Left hindlimb (tissue), 1 donor: ENCODE measurements at places on chromosomes 7 and 10.

- no peak for DNase-seq
Measured at GRCh38 chr10:103847909-103848468, 7.4 kb downstream of the SH3PXD2A start.

- DNase-seq = peak; percentile 77
Measured at GRCh38 chr10:91034494-91035159, 113.7 kb upstream of the ANKRD1 start.

DNA sequence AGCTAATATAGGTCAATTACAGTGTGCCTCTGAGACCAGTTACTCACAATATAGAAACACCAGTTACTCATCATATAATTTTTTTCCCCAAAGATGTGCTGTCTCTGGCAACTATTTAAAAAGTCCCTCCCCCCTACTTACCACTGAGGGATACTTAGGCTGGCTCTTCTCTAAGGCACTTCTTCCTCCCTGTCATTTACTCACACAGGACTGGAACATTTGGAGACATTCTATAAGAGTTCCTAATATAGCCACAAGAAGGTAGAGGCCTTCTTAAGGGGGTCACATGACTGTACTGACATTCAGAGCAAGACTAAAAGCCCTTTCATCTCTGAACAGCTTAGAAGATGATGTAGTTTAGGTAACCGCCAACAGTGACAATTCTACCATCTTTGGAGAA lies 44.4 kb upstream of the SLIT1 start:
- no peak for DNase-seq

GRCh38 chr7:114302858-114303257 lies 111.8 kb upstream of the FOXP2 start:
- DNase-seq = no peak

DNA sequence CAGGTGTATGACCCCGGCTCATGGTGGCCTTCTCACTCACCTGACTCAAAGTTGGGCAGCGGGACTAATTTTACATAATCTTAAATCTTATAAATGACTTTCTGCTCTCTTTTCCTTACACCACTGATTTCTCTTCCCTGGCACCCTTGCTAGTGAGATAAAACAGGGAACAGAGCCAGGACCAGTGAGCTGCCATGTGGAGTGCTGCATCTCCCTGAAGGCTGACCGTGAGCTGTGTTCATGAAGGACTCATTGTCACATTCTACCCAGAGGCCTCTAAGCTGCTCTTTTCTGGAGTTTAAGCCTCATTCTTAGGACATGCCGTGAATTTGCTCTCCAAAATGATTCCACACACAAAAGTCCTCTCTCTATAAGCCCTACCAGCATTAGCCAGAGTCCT lies 762.3 kb downstream of the AUTS2 start:
- no peak for DNase-seq

DNA sequence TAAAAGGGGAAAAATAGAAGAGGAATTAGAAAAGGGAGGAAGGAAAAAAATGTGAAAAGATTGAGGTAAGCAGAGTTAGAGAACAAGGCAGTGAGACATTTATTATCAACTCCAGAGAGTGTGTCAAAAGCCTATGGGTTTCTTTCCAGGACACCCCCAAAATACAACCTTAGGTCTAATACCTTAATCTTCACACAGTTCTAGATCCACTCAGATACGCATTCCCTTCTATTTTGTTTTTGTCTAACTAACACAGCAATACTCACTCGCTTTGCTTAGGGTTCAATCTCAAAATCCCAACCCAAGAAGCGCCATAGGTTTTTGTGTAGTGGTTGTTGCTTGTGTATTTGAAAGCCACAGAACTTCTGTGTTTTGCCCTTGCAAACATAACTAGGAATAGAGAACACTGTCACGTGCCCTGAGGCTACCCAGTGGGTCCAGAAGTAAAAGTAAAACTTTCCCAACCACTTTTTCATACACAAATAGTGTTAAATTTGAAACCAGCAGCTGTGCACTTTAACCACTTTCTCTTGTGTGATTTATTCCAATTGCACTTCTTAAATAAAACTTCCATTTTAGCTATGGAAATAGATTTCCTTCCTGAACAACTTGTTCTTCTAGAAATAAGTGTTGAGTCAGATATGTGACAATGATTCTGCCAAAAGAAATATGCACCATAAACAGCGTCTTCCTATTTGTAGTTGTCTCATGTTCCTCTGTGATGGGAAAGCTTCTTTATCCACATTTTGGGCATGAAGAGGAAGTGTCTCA lies 414.7 kb upstream of the GHITM start:
- DNase-seq = no peak

- DNase-seq = no peak
Measured at GRCh38 chr10:99224766-99225165, 10.9 kb downstream of the HPSE2 start.

GRCh38 chr10:60524541-60524940 lies 134.9 kb upstream of the ANK3 start:
- DNase-seq = no peak

- DNase-seq = no peak
Measured at GRCh38 chr7:80659120-80660055, 20.9 kb downstream of the CD36 start.

DNA sequence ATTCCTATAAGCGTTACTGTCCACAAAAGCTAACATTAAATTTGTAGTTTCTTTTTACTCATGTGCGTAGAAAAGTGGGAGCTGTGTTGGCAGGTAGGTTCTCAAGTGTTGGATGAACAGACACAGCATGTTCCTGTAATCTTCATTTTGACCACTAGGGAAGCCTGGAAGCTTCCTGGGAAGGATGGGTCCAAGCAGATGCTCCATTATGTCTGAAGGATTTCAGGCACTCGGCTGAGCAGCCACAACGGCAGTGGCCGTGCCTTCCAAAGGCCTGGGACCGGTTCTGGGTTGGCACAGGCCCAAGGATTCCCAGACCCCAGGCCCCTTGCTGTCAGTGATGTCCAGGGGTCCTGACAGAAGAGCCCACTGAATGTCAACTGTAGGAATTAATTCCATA lies 386.3 kb downstream of the TNS3 start:
- DNase-seq = no peak

DNA sequence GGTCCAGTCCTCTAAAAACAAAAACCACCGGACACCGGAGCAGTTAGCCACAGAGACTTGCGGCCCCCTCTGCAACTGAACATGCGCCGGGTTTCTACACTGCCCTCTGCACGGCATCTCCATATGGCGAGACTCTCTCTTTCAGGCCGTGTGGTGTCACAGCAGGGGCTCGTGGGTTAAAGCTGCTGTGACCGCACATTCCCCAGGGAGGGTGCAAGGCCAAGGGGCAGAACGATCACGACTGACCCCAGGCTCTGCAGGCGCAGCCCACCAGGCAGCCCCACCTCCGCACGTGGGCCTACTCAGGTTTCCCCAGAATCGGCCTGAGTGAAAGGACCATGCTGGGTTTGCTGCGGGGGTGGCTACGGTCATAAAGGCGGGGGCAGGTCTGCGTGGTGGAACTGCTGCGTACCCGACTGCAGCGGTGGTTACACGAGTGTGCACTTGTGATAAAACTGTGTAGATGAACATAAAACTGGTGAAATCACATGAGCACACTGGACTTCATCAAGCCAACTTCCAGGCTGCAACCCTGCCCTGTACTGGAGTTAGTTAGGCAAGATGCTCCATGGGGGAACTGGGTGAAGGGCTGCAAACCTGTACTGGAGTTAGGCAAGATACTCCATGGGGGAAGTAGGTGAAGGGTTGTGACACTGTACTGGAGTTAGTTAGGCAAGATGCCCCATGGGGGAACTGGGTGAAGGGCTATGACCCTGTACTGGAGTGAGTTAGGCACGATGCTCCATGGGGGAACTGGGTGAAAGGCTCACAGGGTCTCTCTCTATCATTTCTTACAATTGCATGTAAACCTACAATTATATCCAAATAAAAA lies 81.4 kb upstream of the PPP2R2D start:
- no peak for DNase-seq

DNA sequence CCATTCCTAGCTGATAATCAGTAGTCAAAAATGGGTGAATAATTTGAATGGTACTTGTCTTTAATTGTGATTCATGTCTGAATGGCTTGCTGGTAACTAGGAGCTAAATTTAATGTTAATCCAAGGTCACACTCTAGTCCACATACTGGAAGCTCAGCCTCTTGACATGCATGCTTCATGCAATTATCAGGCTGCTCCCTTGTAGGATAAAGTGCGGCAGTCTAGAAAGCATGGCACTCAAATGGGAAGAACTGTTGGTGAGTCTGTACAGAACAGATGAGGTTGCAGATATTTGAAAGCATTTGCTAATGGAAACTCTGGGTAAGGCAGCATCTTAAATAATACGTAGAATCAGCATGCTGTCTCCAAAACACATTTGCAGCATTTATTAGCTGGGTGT lies 499.4 kb downstream of the AUTS2 start:
- no peak for DNase-seq

DNA sequence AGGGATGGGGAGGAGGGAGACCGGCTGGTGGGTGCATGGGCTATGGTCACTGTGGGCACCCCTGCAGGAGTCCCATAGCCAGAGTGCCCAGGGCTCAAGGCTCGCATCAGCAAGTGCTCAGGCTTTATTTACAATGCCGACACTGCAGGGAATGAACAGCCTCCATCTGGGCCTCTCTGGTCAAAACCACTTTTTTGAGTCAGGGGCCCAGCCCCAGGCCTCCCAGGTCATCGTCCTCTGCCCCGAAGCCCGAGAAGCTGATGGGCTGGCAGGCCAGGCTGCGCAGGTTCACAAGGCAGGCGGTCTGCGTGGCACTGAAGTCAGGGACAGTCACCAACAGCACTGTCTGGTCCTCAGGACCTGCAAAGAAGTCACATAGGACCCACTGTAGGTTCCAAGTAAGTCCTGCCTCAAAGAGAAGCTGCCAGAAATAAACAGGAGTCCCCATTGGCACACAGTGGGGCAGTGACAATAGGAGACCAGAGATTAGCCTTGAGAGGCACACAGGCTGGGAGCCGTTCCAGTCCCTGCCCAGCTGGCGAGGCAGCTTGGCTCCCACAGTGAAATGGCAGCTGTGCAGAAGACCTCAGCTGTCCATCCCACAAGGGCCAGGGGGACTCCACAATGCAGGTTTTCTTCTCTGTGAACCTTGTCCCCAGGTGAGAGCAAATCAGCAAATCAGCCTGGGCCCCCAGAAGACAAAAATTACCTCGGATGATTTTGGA lies 8.6 kb downstream of the POLD2 start:
- peak; percentile 66 for DNase-seq

DNA sequence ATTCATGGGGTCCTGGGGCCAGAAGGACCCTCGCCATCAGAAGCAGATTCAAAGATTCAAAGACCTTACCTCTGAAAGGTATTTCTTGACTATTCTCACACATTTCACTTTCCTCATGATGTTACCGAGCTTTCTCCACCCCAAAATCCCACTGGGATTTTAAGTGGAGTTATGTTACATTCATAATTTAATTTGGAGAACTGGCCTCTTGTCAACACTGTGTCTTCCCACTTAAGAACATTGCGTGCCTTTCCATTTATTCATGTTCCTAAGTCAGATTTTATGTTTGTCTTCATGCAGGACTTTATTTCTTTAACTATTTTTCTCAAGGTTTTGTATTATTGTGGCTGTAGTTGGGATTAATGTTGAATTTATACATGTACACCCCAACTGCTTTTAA lies 123.5 kb upstream of the BMPER start:
- no peak for DNase-seq

GRCh38 chr10:127123626-127124025 lies 72.8 kb downstream of the INSYN2A start:
- no peak for DNase-seq

GRCh38 chr7:107815254-107815882 lies 12.3 kb upstream of the SLC26A3 start:
- no peak for DNase-seq

- no peak for DNase-seq
Measured at GRCh38 chr7:105131033-105131656, 117.1 kb downstream of the KMT2E start.

DNA sequence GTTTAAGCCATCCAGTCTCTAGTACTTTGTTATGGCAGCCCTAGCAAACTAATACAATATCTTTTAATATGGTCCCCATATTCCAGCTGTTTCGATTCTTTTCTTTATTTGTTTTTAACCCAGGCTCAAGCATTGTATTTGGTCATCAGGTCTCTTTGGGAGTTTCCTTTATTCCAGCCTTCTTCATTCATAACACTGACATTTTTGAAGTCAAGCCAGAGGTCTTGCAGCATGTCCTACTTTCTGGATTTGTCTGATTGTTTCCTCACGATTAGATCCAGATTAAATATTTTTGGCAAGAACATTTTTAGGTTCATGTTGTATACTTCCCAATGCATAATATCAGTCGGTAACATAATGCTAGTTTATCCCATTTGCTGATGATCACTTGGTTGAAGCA lies 11.8 kb downstream of the SLC25A13 start:
- DNase-seq = no peak

GRCh38 chr7:26556061-26556881 lies 264.6 kb downstream of the SNX10 start:
- DNase-seq = no peak

DNA sequence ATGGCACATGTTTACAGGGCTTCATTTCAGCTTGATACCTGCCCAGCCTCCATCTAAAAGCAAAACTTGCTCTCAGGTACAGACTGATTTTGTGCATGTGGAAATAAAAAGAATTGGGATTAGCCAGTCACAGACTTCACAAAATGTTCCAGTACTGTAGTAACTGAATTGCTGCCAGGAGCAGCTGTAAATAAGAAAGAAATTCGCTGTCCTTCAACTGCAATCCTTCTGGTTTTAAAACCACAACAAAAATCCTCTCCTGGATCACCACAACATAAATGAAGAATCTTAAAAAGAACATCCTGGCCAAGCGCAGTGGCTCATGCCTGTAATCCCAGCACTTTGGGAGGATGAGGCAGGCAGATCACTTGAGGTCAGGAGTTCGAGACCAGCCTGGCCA lies 3.9 kb upstream of the MIOS start:
- no peak for DNase-seq

- DNase-seq = no peak
Measured at GRCh38 chr7:69358163-69358821, 240.0 kb upstream of the AUTS2 start.

GRCh38 chr10:113084031-113084430 lies 134.0 kb downstream of the TCF7L2 start:
- DNase-seq = no peak

GRCh38 chr7:368651-369475 lies 78.9 kb downstream of the FOXL3 start:
- no peak for DNase-seq

DNA sequence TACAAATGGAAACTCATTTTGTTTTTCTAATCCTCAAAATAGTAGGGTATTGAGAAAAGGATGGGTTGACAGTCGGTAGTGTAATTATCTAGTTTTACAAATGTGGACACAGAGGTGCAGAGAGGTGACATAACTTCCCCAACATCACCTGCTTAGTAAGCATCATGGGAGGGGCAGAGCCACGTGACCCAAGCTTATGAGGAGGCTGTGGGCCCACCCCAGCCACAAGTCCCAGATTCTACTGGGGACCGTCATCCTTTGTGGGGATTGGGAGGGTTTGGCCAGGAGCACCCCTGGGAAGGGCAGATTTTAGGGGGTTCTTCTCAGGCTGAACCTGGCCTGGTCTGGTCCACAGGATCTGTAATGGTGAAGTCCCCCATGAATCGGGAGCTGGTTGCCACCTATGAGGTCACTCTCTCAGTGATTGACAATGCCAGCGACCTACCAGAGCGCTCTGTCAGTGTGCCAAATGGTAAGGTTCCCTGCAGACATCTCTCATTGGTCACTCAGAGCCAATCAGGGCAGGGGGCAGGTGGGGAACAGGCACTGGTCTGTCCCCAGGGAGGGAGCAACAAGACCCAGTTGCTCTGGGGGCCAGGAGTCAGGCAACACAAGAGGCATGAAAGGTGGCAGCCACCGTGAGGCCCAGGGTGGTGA lies 23.6 kb upstream of the VSIR start:
- DNase-seq = no peak
